ENCODE measurements at places on chromosomes 6 and 20.

DNA sequence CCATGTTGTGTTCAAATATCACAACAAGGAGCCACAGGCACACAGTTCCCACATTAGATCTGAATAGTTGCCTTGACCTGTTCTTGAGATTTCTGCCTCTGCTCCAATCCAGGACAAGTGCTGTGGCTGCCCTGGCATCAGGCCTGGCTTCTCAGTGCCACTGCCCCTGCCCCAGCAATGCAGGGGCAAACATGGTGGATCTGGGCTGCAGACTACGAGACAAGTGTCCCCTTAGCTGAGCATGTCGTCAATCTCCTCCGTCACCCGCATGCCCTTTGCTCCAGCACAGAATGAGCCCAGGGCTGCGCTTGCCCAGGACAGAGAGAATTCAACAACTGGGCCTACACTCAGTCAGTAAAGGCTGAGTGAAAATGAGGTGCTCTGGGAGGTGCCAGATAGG lies 201.6 kb downstream of the SYNDIG1 start:
- no peak for DNase-seq

DNA sequence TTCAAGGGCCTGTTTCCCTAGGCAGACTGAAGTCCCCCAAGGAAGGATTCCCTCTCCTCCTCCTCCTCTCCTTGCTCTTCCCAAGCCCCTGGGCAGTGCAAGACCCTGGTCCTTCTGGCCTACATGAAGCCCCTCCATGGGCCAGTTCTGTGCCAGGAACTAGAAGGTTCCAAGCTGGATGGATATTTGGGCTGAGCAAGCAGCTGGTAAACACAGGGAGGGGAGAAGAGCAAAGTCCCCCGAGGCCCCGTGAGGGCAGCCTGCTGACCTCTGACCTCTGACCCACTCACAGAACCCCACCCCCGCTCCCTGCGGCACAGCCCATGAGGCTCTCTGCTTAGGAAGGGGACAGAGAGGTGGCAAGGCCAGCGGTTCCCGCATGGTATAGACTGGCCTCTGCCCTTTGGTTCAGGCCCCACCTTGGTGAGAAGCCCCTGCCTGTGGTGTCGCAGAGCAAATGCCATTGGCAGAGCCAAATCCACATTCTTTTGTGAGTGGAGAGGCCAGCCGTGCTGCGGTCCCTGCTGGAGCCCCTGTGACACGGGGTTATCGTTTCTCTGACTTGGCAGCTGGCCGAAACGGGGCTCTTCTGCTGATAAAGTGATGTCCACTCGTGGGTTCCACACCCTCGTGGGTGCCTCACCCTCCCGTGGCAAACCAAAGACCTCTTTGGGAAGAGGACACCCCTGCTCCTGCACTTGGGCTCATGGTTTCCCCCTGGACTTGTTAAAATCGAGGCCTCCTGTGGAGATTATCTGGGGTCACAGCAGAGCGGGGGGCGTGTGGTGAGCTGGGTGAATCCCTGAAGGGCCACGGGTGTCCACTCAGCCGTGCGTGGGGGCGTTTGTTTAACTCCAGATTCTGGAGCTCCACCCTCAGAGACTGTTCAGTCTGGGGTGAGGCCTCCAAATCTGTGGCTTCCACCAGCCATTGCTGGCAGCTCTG lies 2.1 kb upstream of the CHRNA4 start:
- no peak for DNase-seq

- DNase-seq = no peak
These were observed 208.0 kb upstream of the KCNQ5 start for GRCh38 chr6:72413884-72414283.

DNA sequence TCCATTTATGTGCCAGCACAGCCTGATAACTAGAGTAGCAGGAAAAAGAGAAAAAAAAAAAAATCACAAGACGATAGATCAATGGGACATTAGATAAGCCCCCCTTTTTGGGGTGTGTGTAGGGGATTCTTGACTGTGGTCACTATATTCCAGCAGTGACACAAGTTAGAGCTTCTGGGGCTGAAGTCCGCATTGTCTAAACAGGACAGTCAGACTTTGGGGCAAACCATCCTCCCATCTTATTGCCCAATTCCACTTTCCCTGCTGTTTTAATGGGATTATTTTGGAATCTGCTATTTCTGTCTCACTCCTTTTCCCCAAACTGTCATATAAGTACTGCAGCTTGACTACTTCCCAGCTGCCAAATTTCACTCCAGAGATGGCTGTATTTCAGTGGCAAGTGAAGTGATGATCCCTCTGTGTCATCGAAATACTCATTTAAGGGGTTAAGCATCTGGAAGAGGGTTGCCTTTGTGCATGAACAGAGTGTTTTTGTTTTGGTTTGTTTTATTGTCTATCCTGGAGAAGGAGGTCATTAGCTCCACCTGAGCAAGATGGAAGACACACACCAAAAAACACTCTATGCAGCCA lies 182.5 kb downstream of the ATXN1 start:
- DNase-seq = no peak

DNA sequence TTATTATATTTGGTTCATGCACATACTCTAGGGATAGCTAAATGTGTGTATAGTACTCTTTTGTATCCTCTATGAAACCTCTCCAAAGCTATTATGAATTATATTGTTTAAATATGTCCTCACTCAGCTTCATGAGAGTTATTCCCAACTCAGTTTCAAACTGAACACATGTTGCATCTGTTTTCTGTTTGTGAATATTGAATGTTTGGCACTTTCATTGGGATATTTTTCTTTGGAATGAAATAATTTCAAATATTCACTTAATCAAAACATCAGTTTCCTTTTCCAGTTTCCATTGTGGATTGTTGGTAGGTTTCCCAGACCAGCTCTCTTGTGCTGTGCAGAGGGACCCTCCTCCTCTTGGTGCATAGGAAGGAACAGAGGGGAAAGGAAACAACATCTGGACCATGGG lies 46.6 kb downstream of the HDAC2 start:
- DNase-seq = no peak

DNA sequence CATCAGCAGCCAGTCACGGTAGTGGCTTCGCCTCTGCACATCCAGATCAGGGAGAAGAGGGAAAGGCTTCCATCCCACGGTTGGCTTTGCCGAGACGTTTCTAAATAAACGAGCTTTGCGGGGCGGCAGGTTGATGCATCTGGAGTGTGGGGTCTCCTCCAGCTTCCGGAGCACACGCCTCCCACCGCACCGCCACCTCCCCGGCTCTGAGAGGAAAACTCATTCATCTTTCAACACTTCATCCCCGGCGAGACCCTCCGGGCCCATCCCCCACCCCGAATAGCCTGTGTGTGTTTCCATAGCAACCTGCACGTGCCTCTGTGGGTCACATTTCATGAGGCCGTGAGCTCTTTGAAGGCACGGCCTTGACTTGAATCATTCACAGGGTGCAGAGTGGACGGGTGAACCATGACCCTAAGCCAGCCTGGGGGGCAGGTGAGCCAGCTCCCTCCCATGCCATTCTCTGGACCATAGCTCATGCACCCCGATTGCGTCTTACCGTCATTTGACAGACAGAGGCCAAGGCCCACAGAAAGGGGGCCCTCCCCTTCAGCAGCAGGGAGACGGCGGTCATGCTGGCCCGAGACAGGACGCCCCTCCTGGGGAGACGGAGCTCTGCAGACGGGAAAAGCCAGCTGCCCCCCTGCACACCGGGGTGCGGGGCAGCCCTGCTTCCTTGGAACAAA lies 16.2 kb upstream of the CHRNA4 start:
- no peak for DNase-seq

DNA sequence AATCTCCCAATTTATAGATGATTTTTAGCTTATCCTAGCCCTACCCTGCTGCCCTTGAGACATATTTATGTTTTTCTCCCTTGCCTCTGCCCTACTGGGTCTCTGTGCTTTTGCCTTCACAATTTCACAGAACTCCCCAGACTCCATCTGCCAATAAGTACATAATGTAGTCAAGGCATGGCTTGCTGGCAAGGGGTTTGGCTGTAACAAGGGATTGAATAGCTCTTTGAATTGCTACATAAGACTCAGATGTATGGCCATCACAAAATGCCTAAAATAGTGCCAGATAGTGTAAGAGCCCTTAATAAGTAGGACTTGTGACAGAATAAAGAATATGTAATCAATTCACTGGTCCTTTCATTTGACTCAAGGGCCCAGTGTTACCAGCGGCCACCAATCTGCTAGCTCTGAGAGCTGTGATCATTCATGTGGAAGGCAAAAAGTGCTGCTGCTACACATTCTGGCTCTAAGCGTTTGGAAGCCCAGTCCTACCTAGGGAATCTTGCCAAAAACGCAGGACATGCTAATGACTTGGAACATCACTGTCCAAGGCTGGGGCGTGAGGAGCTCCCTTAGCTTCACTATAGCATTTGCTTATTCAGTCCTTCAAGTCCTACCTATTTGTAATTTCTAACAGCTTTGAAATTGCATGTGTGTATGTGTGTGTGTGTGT lies 20.5 kb downstream of the CLVS2 start:
- no peak for DNase-seq

All from CD4-positive, alpha-beta memory T cell (primary cell).